ENCODE measurements at places on chromosomes 11 and 22.

GRCh38 chr11:126415669-126416420, 60.4 kb downstream of the ST3GAL4 start:
- ATAC-seq = no peak

GRCh38 chr11:119816660-119817059, 87.7 kb upstream of the NECTIN1 start:
- ATAC-seq = no peak

DNA sequence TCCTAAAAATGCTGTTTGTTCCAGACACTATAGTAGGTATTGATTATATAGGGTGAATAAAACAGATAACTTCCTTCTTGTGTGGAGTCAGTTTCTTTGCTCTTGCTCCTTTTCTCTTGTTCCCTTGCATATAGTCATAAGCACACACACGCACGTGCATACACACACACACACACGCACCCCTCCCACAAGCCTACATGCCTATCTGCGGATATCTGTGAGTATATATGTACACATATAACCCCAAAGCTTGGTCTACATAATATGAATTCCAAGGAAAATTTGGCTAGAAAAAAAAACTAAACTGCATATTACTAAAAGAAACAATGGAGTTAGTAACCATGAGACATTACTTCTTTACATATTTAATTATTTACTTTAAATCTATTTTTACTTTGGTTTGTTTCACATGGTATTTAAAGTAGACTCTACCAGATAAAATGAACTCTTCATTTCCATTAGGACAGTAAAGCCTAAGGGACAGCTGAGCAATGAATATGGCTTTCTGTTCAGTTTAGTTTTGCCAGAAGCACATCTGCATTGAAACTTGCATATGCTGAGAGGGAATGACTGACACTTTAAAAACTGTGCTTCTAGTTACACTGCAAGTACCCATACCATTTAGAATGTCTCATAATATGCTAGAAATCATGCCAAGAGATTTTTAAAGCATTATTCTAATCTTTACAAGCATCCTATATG, 676.4 kb downstream of the DLG2 start:
- ATAC-seq = no peak

GRCh38 chr22:38952281-38952993, 5.0 kb upstream of the APOBEC3A start:
- ATAC-seq = no peak

DNA sequence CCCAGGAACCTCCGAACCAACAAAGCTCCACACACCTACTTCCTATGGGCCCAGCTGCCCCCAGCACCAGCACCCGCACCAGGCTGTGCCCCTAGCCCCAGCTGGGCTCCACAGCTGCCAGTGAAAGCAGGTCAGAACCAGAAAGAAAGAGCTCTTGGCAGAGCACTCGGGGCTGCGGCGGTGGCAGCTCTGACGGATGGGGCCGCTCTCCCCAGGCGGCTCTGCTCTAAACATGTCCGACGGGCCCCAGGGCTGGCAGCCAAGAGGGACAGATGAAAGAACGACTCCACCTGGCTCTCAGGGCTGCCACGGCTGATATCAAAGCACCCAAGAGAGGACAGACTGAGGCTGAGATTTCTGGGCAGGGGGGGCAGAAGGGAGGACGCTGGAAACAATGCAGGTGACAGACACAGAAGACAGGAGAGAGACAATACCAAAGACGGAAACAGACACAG, 25.7 kb downstream of the LRFN4 start:
- ATAC-seq = no peak

DNA sequence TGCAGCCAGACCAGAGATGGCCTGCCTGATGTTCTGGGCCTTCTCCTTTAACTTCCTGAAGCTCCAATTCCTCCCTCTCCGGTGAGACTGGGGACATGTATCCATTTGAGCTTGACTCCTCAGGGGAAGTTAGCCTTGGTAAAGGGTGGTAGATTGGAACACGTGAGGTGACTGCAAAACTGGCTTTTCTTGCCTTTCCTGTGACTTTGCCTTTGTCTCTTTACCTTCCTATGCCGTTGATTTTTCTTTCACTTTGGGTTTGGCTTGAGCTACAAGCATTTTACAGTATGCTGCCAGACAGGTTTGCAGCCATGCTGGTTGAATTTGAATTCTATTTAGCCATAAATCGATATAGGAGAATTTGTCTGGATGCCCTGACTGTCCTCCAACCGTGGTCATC, 16.8 kb upstream of the GLYATL1 start:
- no peak for ATAC-seq

Measured in activated CD4-positive, CD25-positive, alpha-beta regulatory T cell treated with anti-CD3 and anti-CD28 coated beads, Interleukin-2, amount 50 U/mL, for 24 hours (primary cell).